ENCODE measurements at places on chromosomes 1 and 21.

- DNase-seq: peak; percentile 30
Observed at GRCh38 chr1:41416552-41417334, 55.5 kb downstream of the FOXO6 start.

- DNase-seq: no peak
Observed at GRCh38 chr1:90591970-90592356, 125.1 kb downstream of the BARHL2 start.

DNA sequence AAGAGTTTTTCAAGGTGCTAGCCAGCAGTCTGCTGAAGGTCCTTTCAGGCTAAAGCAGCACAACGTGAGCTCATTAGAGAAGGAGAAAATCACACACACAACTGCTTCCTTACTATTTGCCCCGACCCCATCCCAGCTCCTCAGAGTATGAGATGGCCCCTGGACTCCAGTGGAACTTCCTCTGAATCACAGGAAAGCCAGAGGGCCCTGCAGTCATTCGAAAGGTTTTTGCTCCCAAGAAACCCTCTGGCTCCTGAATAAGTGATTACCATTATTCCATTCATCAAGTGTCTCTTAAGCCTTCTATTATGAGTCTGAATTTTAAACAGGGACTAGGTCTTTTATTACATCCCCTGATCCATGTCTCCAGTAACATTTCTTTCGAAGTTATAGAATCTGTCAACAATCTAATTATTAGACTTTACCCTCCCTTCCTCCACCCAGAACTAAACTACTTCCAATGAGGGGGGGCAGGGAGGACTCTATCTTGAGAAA is 14.6 kb downstream of the SIPA1L2 start:
- no peak for DNase-seq

- no peak for DNase-seq
Observed at GRCh38 chr1:225437710-225438437, 10.0 kb upstream of the LBR start.

DNA sequence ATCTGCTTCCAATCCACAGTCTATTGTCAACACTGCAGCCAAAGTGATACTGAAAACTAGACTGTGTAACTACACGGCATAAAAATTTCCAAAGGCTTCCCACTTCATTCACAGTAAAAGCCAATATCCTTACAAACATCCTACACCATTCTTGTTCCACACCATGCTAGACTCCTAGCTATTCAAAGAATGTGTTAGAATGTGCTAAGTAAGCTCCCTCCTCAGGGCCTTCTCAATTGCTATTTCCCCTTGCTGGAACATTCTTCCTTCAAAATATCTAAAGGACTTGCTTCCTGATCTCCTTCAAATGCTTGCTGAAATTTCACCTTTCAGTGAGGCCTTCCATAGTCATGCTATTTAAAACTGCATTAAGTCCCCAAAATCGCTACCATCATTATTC is 228.1 kb downstream of the AKT3 start:
- DNase-seq: no peak

- no peak for DNase-seq
Observed at GRCh38 chr1:92411511-92411910, 75.2 kb downstream of the GFI1 start.

DNA sequence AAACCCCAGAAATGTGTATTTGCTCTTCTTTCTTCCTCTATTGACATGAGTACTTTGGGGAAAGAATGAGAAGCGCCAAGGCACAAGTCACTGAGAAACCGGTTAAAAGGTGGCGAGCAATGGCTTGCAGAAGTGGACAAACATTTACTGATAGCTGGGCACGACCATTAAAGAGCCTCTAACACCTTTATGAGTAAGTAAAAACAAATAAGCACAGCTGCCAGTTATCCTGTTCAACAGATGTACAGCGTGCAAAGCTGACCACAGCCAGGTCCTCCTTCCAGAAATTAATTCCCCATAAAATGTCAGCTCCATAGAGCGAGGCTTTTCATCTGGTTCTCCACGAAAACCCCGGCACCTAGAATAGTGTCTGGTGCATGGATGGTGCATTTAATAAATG is 72.7 kb downstream of the CAPZB start:
- DNase-seq: no peak

DNA sequence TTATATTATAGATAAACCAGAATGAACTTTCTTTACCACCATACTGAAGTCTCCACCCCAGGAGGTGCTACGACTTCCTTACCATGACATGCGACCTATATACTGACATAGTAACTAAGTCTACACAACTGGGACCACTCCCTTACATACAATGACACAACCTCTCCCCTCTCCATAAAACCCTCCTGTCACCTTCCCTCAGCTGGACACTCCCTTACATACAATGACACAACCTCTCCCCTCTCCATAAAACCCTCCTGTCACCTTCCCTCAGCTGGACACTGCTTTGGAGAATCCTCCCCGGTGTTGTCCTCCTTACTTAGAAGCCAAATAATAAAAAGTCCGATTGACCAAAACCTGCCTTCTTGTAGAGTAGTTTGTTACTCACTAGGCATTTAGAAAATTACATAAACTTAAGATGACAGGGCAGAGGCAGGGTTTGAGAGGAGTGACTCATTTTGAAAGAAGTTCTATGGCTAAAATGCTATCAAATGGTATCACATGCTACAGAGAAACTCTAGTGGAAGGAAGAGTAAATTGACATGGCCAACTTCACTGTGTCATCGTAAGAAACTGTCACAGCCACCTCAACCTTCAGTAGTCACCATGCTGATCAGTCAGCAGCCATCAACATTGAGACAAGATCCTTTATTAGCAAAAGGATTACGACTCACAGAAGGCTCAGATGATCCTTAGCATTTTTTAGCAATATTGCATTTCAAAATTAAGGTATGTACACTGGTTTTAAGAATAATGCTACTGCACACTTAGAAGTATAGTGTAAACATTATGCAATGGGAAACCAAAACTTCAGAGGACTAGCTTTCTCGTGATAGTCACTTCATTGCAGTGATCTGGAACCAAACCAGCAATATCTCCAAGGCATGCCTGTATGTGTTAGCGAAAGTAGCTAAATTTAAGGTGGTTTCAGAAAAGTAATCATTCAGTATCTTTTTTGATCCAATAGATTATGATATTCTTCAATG is 56.4 kb downstream of the AHCTF1 start:
- DNase-seq: no peak

GRCh38 chr21:35274923-35275322 is 225.8 kb upstream of the RUNX1 start:
- DNase-seq: no peak

- no peak for DNase-seq
Observed at GRCh38 chr1:153745417-153745816, 17.6 kb downstream of the INTS3 start.

DNA sequence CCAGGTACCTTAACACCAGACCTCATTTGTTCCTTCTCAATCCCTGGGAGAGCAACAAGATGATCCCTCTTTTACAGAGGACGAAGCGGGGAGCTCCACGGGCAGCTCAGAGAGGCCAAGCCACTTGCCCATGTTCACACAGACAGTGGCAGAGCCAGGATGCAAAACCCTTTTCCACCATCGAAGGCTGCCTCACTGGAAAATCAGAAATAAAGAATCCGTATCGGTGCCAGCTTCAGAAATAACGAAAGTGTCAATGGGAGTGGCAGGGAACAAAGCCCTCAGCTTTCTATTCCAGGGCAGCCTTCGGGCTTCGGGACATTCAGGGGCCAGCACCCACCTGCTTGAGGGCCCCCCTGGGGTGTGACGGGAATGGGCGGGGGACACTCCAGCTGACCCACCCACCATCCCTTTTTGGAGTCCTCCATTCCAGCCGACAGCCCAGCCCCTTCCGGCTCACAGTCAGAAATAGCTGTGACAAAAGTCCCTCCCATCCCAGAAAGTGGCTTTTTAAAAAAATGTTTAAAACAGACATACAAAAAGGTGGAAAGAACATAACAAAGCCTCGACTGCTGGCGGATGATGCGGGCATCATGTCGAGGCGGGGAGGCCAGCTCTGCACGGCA is 6.0 kb downstream of the IFFO2 start:
- DNase-seq: no peak

- no peak for DNase-seq
Observed at GRCh38 chr1:201376464-201377374, 761 bp downstream of the TNNT2 start.

DNA sequence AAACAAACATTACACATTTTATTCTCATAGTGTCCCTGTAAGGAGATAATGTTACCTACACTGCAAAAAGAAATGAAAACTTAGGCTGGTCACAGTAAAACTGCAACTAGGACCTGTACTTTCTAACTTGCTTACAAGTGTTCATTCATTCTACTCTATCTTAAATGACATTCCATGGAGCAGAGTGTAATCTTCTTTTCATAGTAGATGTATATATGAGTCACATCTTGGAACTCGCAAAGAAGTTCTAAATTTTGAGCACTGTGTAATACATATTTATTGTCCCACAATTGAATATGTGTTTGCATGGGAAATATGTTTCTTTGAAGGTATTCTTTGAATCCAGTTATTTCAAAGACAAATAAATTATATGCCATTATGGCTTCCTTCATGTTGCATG is 1258.5 kb upstream of the ADGRL2 start:
- DNase-seq: no peak

DNA sequence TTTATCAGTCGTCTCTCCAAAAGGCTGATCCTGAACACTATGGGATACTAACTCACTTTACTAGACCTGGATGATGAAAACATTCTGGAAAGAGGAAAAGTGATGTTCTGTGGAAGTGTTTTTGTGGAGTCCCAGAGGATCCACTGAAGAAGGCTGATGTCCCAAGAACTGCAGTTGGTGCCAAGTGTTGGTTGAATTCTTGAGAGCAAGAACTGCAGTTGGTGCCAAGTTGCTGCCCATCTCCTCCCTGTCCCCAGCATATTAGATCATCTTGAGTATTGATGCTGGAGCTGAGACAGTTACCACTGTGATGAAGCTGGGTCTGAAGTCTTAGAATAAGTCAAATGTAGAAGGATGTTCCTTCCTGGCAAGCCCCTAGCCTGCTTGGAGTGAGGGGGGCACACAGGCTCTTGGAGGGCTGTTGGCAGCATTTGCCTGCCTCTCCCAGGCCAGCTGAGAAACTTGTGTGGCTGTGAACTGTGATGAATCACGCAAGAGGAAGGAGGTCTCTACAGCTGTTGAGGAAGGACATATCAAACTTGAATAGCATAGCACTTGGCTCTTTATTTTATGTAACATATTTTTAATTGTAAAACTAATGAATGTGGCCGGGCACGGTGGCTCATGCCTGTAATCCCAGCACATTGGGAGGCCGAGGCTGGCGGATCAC is 48.1 kb downstream of the DNAJC6 start:
- no peak for DNase-seq

DNA sequence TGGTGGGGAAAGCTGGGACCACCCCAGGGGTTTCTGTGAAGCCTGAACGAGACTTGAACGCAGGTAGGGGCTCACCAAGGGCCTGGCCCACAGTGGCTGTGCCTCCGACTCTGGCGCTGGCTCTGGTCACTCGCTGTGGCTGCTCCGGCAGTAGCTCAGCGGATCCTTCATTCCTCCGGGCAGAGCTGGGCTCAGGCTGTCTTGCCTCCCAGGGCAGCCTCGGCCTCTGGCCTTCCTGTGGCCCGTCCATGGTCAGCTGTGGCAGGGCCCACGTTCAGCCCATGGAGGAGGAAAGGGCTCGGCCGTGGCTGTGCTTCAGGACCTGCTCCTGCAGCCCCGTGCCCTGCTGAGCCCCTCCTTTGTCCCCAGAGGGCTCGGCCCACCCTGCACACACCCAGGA is 162.9 kb upstream of the C1orf174 start:
- no peak for DNase-seq

DNA sequence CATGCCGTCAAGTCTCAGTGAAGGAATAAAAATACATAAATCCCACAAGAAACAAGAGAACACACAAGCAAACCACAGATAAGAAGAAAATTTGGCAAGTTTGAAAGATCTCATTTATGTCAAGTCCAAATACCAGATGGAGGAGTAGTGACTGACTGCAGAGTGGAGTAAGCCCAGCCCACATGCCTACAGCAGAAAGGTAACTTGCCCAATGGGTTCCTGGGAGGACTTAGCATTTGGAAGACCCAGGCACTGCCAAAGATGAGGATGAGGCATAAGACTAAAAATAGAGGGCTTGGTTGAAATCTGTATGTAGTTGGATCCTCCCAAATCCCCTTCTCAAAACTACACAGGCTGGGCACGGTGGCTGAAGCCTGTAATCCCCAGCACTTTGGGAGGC is 70.8 kb downstream of the ZNF648 start:
- no peak for DNase-seq

DNA sequence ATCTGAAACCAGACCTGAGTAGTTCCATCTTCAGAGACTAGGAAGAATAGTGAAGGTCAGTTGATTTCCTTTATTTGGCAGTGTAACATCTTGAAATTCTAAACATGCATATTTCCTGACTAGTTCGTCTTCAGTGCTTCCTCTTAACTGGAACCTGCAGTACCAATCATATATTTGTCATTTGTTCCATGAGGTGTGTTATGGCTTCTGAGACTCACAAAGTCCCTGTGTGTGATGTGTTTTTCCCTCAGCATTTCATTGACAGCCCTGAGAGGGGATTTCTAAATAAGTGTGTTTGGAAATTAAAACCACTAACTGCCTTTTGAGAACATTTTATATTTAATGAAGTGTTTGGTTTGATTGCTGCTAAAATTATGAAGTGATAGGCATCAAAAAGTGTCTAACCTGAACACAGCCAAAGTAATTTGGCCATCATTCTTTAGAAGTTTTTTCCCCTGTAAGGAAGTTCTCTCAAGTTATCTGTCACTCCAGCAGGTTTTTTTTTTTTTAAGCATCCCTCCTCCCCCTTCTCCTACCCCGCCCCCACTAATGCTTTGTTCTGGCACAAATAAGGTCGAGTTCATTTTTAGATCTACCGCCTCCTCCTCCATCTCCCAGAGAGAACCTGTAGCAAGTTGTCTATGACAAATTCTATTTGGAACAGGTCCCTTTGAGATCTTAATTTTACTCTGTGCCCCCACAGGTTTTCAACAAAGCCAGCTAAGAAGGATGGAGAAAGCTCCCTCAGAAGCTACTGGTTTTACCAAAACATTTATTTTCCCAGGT is 61.4 kb downstream of the TMEM200B start:
- DNase-seq: no peak

- peak; percentile 17 for DNase-seq
Observed at GRCh38 chr1:226457307-226457712, 49.4 kb upstream of the PARP1 start.

DNA sequence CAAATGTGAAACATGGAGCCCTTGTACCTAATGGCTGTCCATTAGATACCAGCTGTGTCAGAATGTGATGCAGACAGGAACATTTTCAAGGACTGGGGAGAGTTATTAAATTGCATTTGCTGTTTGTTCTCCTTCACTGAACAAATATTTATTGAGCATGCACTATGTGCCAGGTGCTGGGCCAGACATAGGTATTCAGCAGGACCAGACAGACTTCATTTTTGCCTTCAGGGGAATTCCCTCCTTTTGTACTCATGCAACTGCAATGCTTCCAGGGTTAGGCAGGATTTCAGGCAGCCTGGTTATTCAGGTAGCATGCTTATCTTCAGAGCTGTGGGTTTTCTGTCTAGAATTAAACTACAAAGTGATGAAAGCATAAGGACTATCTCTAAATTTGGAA is 64.2 kb upstream of the SMYD2 start:
- DNase-seq: no peak

- no peak for DNase-seq
Observed at GRCh38 chr1:171172471-171172870, 12.6 kb upstream of the FMO2 start.

- no peak for DNase-seq
Observed at GRCh38 chr1:41745022-41745421, 173.7 kb downstream of the HIVEP3 start.

All from stimulated activated CD8-positive, alpha-beta memory T cell treated with anti-CD3 and anti-CD28 coated beads, Interleukin-7, amount 100 ng/mL, for 24 hours (primary cell).